ENCODE measurements at places on chromosomes 7 and 10.

GRCh38 chr7:24715661-24716479 lies 41.4 kb downstream of the GSDME start:
- no peak for DNase-seq

DNA sequence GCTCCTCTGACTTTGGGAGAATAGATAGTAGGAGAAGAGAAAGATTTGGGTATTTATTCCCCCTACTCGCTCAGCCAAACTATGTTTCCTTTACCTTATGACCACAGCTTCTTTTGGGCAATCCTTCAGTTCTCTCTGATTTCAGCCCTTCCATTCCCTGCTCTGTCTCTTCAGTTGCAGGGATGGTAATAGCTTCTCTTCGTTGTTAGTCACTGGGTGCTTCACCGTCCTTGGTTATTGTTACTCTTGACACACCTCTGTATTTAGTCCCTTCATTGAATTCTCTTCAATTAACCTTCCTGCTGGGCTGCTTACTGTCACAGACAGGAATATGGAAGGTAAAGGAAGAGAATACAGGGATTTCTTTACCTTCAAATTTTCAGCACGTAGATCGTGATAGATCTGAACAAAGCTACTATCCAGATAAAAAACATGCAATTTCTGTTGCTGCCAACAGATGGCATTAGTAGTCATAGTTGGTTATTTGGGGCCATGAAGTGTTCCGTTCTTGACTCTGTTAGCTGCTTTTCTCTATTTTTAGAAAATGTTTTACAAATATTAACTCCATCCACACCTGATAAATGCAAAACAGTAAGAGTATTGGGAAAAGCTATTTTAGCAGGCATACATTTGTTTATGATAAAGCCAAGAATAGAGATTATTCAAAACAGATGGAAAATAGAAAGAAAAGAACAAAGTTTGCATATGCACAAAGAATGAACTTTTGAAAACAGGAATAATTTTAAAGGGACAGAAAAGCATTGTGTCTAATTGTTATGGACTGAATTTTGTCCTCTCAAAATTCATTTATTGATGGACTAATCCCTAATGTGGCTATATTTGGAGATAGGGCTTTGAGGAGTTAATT lies 14.0 kb upstream of the PTTG1IP2 start:
- no peak for DNase-seq

- DNase-seq, result no peak
These were observed 99.4 kb downstream of the TAF3 start for GRCh38 chr10:7917736-7918135.

DNA sequence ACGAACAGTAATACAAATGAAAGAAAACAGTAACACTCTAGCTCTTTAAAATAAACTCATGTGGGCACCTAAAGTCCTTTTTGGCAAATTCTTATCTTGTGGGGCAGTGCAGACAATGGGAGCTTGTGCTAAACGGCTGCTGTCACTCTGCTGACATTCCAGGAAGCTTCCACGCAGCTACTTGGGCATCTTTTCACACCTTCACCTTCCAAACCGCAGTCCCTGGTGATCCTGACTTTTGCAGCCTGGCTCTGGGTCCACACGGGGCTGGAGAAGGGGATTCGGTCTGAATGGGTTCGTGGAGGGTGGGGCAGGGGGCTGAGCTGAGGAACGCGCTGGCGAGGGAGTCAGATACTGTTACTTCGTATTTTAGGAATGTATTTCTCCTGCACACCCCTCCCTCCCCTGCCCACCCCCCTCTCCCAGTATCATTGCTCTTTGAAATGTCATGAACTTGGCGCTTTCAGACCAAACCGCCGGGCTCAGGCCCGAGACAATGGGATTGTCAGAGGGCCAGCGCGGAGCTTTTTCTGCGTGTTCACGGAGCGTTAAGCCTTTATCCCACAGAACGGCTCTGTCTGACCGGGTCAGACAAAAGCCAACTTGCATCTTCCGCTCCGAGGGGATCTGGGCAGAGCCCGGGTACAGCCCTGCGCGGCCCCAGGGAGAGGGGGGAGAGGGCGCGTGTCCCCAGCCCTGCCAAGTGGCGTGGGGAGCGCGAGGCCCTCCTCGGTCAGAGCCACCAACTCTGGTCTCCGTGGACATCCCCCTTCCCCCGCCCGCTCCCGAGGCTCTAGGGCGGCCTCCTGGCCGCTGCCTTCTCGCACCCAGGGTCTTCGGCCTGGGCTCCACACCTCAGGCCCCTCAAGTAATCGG lies 76.7 kb upstream of the EN2 start:
- no peak for DNase-seq

- no peak for DNase-seq
These were observed 68.9 kb upstream of the CCDC71L start for GRCh38 chr7:106729720-106730385.

GRCh38 chr10:102831322-102832071 lies 5.7 kb downstream of the CYP17A1 start:
- no peak for DNase-seq

DNA sequence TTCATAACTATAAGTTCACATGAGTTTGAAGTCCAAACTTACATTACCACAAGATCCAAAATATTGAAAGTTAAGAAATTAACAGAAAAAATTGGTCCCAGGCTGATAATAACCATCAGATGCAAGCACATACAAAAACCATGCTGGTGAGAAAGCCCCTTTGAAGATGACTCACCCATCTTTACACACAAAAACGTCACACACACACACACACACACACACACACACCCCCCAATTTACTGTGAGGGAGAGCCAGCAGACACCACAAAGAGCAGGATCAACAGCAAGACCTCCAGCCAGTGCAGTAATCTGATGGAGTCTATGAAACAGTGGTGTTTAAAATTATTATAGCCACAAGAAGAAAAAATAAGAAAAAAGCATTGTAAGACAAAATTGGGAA lies 50.1 kb upstream of the DRGX start:
- no peak for DNase-seq

- DNase-seq, result no peak
These were observed 342.2 kb downstream of the GATA3 start for GRCh38 chr10:8396675-8397074.

- DNase-seq, result no peak
These were observed 11.6 kb downstream of the RPS24 start for GRCh38 chr10:78045237-78045636.

GRCh38 chr7:832167-832967 lies at the start of gene SUN1:
SUN1 (plus strand) TSS chr7:832476; CDS start chr7:832525, 49 bp downstream.
- no peak for DNase-seq

DNA sequence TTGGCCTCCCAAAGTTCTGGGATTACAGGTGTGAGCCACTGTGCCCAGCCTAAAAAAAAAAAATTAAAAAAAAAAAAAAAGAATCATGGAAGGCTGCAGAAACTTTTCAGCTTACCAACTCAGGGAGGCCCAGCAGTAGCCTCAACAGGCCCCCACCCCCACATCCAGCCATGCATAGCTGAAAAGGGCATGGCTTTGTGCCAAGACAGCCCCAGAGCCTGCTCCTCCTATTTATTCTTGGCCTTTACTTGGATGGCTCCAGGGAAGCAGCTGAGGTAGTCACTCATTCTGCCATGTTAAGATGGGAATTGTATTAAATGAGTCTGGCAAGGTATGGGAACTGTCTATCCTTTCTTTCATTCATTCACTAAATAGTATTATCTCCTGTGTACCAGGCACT lies 13.7 kb upstream of the CNNM2 start:
- DNase-seq, result no peak

- DNase-seq, result no peak
These were observed 152.6 kb upstream of the RNF32 start for GRCh38 chr7:156487811-156488533.

- DNase-seq, result no peak
These were observed 173.3 kb downstream of the PDE1C start for GRCh38 chr7:31896925-31897324.

DNA sequence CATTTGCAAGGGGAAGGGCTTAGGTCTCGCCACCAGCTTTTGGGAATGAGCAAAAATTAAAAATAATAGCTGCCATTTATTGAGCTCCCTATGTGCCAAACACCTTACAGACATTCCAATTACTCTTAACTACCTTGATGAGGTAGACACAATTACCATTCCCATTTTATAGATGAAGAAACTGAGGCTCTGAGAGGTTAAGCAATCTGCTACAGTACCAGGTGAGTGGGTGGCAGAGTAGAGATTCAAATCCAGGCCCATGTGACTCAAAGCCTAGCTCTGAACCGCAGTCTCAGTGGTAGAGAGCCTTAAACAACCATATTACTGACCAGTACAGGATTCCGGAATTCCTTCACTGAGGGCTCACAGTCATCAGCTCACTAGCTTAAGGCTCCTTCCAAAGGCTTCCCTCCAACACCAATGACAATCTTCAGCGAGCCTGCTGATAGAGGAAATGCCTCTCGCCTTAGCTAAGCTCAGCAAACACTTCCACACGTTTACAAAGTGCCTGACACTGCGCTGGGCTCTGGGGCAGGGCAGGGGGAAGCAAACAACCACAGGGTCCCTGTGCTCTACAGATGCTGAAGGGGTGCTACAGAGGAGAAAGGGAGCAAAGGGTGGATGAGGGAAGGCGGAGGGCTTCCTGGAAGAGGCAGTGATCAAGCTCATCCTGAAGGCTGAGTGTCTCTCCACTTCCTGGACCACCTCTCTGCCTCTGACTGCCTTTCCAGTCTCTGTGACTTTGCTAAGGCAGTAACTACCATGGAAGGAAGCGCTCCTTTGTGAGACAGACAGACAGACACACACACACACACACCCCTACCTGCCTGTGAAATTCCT lies 7.4 kb downstream of the LRRC20 start:
- DNase-seq, result no peak

DNA sequence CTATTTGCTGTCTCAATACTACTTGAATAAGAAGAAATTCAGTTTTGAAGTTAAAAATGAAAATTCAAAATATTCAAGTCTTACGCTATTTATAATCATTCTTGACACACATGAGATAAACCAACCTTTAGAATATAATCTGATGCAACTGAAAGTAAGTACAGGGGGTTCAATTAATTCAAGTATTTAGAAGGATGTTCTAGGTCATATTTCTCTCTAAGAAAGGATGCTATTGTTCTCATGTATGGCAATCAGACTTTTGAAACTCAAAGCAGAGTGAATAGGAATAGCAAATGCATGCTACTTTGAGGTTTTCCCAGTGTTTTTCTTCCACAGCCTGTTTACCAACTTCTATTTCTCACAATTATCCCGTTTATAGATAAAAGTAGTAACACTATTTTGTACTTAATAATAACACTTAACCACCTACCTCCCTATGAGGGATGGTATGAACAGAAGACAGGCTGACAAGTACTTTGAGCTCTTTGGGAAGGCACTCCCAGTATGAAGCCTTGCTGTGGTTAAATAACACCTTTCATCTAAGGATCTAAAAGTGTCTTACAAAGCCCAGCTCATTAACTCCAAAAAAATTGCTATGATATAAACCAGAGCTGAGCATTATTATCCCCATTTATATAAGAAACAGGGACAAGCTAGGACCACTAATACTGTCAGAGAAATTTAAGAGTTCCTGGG lies 18.0 kb upstream of the SPOCK2 start:
- no peak for DNase-seq

- no peak for DNase-seq
These were observed 8.3 kb downstream of the ANKRD7 start for GRCh38 chr7:118232837-118233236.

DNA sequence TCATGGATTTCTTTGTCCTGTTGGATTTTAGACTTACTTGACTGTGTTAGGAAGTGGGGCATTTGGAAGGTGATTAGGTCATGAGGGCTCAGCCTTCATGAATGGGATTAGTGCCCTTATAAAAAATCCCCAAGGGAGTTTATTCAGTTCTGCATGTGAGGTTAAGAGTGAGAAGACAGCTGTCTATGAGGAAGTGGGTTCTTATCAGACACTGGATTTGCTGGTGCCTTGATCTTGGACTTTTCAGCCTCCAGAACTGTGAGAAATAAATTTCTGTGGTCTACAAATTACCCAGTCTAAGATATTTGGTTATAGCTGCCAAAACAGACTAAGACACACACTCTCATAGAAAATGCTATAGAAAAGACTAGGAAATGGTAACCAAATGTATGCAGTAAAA lies 724.7 kb upstream of the FZD8 start:
- DNase-seq, result no peak

DNA sequence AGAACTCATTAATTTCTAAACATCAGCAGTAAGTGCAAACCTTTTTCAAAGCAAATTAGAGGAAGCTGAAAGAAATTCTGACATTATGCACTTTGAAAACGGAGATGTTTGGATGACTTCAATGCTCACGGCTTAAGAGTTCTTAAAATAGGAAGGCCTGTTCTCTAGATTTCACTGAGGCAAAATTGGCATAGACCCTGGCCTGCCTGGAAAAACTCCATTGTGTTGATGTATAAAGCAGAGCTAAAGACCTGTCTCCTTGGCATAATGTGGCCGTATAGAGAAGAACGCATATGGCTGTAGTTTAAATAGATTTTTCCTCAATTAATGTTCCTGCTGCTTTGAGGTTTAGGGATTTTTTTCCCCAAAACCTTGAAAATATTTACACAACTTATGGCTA lies 24.5 kb upstream of the AGMO start:
- no peak for DNase-seq

DNA sequence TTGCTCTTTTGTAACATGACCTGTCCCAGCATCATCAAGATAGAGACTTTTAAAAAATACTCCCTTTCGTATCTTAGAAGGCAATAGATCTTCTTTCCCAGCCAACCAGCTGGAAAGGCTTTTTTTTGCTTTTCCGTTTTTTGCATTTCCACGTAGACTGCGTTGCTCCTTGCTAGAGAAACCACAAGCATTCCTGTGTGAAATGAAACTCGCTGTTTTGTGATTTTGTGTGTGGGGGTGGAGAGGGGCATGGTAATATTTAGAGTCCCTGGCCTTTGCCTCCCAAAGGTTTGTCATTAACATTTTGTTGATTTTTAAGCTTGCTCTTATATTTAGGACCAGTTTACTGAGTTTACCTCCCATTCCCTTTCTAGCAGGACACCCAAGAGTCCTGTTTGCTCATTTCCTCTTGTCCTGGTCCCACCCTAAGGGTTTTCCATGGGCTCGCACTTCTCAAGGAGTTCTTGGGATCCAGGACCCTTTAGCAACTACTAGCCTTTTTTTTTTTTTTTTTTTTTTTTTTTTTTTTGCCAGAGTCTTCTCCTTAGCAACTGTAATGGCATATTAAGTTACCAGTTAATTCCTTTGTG lies 243.6 kb downstream of the BICC1 start:
- no peak for DNase-seq

DNA sequence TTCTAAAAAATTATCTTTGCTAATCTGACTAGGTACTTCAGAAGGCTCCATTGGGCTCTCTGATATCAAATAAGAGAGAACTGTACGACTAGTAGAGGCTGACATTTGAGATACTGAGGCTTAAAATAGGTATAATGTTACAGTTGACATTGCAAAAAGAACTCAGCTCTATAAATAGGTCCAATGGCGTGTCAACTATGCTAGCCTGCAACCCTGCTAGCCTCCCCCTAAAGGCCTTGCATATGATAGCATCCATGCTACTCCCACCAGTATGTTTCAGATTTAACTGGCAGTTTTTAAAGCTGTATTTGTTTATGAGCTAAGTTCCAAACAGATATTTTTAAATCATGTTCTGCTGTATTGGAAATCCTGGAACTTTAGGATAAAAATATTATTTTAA lies at the start of gene PPP1R3A:
Gene PPP1R3A (minus strand): TSS at position 64 of the 400 bp plus-strand sequence. CDS start 13 bp downstream, at position 51.
- no peak for DNase-seq

Data from NCI-H187 (cell line).